ENCODE measurements at places on chromosomes 3 and 15. TPM values are rescaled to one million over a fixed set of nuclear protein-coding genes. Genes with fewer than 3 reads are reported as not detected.

DNA sequence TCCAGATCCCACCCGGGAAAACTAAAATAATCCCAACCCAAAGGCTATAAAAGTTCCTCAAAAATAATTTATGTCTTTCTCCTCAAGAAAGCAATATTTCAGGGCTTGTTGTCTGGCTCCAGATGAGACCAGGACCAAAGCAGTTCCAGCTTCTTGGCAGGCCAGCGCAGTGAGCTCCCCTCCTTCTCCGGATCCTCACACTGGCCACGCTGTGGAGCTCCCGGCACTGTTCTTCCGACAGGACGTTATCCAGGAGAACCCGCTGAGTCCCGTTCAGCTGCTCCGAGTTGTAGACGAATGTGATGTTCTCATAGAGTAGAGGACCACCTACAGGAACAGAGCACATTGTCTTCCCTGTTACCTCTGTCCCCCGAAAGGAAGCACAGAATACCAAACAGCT is 146.3 kb downstream of the P3H2 start:
- no peaks in the 10 kb centered on the region for H3K36me3 ChIP-seq
- no peak overlapping the region for H3K27ac ChIP-seq
- peaks cover 3% of the 10 kb centered on the region for H3K27me3 ChIP-seq
- no peak for DNase-seq
- no peak overlapping the region for H3K4me3 ChIP-seq
- H3K4me1 ChIP-seq = no peaks in the 10 kb centered on the region

- no peaks in the 10 kb centered on the region for H3K4me1 ChIP-seq
- DNase-seq = no peak
- H3K4me3 ChIP-seq = no peak overlapping the region
- no peak overlapping the region for H3K27ac ChIP-seq
- no peaks in the 10 kb centered on the region for H3K27me3 ChIP-seq
Measured at GRCh38 chr3:155158346-155159037, 78.4 kb downstream of the MME start.

- peaks cover 9% of the 10 kb centered on the region for H3K36me3 ChIP-seq
- DNase-seq = no peak
- no peaks in the 10 kb centered on the region for H3K4me1 ChIP-seq
- H3K27me3 ChIP-seq = peaks cover 3% of the 10 kb centered on the region
Measured at GRCh38 chr3:15989419-15989818, 185.1 kb upstream of the GALNT15 start.

- H3K36me3 ChIP-seq = no peaks in the 10 kb centered on the region
- no peaks in the 10 kb centered on the region for H3K4me1 ChIP-seq
- no peak for DNase-seq
- H3K4me3 ChIP-seq = no peak overlapping the region
- peaks cover 17% of the 10 kb centered on the region for H3K27me3 ChIP-seq
Measured at GRCh38 chr3:30042916-30043555, 563.4 kb upstream of the TGFBR2 start.

DNA sequence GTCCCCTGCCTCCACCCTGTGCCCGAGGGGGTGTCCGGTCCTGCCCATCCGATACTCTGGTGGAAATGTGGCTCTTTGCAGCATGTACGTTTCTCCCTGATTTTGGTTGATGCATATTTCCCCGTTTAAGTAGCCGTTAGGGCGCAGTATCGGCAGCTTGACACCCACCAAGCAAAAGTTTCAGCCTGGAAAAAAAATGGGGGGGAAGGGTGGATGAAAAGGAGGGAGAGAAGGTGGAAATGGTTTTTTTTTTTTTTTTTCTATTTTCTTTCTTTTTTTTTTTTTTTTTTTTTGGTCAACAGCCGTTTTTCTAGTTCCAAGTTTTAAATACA is 1.3 kb downstream of the RAP2B start:
- H3K27me3 ChIP-seq = no peaks in the 10 kb centered on the region
- no peak for DNase-seq
- peak overlapping the region; percentile 98 for H3K4me3 ChIP-seq
- H3K4me1 ChIP-seq = peaks cover 47% of the 10 kb centered on the region
- no peaks in the 10 kb centered on the region for H3K36me3 ChIP-seq

DNA sequence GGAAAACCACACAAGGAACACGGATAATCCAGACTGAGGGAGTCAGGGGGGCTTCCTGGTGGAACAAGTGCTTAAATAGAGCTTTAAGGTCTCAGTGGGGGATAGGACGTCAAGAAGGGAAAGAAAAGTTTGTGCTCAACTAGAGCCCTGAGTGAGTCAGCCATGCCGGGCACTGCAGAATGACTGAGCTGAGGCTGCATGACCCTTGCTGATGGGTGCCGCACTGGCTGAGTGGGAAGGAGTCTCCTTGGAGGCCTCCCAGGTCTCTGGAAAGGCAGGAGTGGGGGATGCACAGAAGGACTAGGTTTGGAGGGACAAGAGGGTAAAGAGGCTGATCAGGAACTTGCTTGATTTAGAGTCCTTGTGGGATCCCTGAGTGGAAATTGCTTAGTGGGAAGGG is 150.3 kb downstream of the RPLP1 start:
- no peaks in the 10 kb centered on the region for H3K36me3 ChIP-seq
- H3K27ac ChIP-seq = no peak overlapping the region
- H3K4me1 ChIP-seq = peaks cover 11% of the 10 kb centered on the region

- peaks cover 5% of the 10 kb centered on the region for H3K4me1 ChIP-seq
- no peak for DNase-seq
- no peak overlapping the region for H3K4me3 ChIP-seq
- no peak overlapping the region for H3K27ac ChIP-seq
Measured at GRCh38 chr15:78179286-78179840, 30.2 kb downstream of the IDH3A start.

GRCh38 chr3:140545756-140546155 is 132.1 kb upstream of the TRIM42 start:
- no peaks in the 10 kb centered on the region for H3K4me1 ChIP-seq
- no peaks in the 10 kb centered on the region for H3K36me3 ChIP-seq
- H3K4me3 ChIP-seq = no peak overlapping the region
- H3K27me3 ChIP-seq = peaks cover 3% of the 10 kb centered on the region
- DNase-seq = no peak

- H3K4me3 ChIP-seq = no peak overlapping the region
- peaks cover 28% of the 10 kb centered on the region for H3K4me1 ChIP-seq
- H3K27ac ChIP-seq = no peak overlapping the region
- H3K36me3 ChIP-seq = no peaks in the 10 kb centered on the region
Measured at GRCh38 chr15:91465696-91466095, 365.6 kb downstream of the SV2B start.

DNA sequence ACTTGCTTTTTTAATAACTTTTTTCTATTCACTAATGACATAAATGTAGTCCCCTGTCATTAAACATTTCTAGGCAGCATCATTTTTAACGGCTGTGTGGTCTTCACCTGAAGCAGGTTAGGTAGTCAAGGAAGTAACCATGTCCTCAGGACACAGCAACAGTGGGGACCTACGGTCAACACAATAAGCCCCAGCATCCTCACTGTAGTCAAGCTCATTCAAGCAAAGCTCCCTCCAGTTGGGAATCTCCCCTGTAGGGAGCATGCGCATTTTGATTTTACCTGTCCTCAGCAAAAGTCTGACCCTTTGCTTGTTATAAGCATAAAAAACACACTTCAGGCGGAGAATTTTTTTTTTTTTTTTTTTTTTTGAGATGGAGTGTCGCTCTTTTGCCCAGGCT is 151.4 kb downstream of the SHQ1 start:
- no peak overlapping the region for H3K4me3 ChIP-seq
- no peaks in the 10 kb centered on the region for H3K4me1 ChIP-seq
- no peaks in the 10 kb centered on the region for H3K27me3 ChIP-seq
- H3K27ac ChIP-seq = no peak overlapping the region
- H3K36me3 ChIP-seq = no peaks in the 10 kb centered on the region

GRCh38 chr15:35936284-35936683 is 390.3 kb upstream of the DPH6 start:
- DNase-seq = no peak
- H3K4me3 ChIP-seq = no peak overlapping the region
- no peaks in the 10 kb centered on the region for H3K27me3 ChIP-seq
- no peaks in the 10 kb centered on the region for H3K36me3 ChIP-seq
- no peaks in the 10 kb centered on the region for H3K4me1 ChIP-seq
- no peak overlapping the region for H3K27ac ChIP-seq

GRCh38 chr3:116118475-116119169 is 326.7 kb downstream of the LSAMP start:
- H3K36me3 ChIP-seq = no peaks in the 10 kb centered on the region
- DNase-seq = no peak
- H3K27ac ChIP-seq = no peak overlapping the region
- no peak overlapping the region for H3K4me3 ChIP-seq
- H3K27me3 ChIP-seq = no peaks in the 10 kb centered on the region

DNA sequence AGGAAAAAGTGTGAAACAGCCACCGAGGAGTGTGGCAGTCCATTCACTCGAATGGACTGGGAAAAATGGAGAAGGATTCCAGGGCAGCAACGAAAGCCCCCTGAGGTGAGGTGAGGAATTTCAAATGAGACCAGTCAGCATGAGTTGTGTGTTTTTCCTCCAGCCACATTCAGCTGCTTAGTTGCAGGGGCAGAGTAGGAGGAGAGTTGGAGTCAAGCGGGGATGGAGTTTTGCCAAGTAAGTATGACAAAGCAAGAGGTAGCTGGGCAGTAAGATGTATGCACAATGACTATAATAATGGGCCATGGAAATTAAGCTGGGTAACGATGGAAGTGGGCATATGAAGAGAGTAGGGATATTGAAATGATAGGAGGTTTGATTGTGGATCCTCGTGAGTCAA is 64.4 kb downstream of the CCDC54 start:
- no peaks in the 10 kb centered on the region for H3K36me3 ChIP-seq
- no peak for DNase-seq
- no peak overlapping the region for H3K27ac ChIP-seq
- peaks cover 5% of the 10 kb centered on the region for H3K27me3 ChIP-seq
- H3K4me1 ChIP-seq = no peaks in the 10 kb centered on the region

- H3K36me3 ChIP-seq = no peaks in the 10 kb centered on the region
- H3K4me3 ChIP-seq = no peak overlapping the region
- no peaks in the 10 kb centered on the region for H3K4me1 ChIP-seq
- H3K27me3 ChIP-seq = peaks cover 26% of the 10 kb centered on the region
- no peak overlapping the region for H3K27ac ChIP-seq
Measured at GRCh38 chr15:66767240-66767659, 65.2 kb downstream of the SMAD6 start.

- H3K27me3 ChIP-seq = no peaks in the 10 kb centered on the region
- H3K36me3 ChIP-seq = no peaks in the 10 kb centered on the region
- DNase-seq = no peak
- H3K4me1 ChIP-seq = no peaks in the 10 kb centered on the region
- H3K4me3 ChIP-seq = no peak overlapping the region
- H3K27ac ChIP-seq = no peak overlapping the region
Measured at GRCh38 chr3:29064085-29064484, 216.8 kb upstream of the RBMS3 start.

DNA sequence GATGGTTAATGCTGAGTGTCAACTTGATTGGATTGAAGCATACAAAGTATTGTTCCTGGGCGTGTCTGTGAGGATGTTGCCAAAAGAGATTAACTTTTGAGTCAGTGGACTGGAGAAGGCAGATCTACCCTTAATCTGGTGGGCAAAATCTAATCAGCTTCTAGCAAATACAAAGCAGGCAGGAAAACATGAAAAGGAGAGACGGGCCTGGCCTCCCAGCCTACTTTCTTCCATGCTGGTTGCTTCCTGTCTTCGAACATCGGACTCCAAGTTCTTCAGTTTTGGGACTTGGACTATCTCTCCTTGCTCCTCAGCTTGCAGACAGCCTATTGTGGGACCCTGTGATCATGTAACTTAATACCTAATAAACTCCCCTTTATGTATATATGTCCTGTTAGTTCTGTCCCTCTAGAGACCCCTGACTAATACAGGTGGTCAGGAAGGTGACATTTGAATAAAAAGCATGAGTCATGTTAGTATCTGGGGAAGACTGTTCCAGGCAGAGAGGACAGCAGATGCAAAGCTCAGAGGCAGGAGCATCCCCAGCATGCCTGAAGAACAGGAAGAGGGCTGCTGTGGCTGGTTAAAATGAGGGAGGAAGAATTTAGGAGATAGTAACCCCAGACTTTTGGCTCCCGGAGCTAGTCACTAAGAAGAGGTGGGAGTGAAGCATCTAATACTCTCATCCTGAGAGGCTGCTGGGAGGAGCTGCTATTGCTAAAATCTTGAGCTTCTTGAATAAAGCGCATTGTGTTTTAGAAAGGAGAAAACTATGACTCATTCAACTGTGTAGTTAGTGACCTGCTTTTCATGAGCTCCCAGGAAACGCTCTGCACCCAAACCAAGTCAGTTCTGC is 207.4 kb upstream of the HES1 start:
- no peak overlapping the region for H3K27ac ChIP-seq
- no peaks in the 10 kb centered on the region for H3K36me3 ChIP-seq
- no peak for DNase-seq
- H3K4me3 ChIP-seq = no peak overlapping the region

- no peak overlapping the region for H3K27ac ChIP-seq
- no peak overlapping the region for H3K4me3 ChIP-seq
- no peaks in the 10 kb centered on the region for H3K36me3 ChIP-seq
- peaks cover 2% of the 10 kb centered on the region for H3K27me3 ChIP-seq
- no peaks in the 10 kb centered on the region for H3K4me1 ChIP-seq
Measured at GRCh38 chr3:3209057-3209456, 29.6 kb upstream of the CRBN start.

GRCh38 chr3:143354342-143354741 is 234.8 kb downstream of the CHST2 start:
- no peak overlapping the region for H3K27ac ChIP-seq
- no peak for DNase-seq
- H3K36me3 ChIP-seq = no peaks in the 10 kb centered on the region

DNA sequence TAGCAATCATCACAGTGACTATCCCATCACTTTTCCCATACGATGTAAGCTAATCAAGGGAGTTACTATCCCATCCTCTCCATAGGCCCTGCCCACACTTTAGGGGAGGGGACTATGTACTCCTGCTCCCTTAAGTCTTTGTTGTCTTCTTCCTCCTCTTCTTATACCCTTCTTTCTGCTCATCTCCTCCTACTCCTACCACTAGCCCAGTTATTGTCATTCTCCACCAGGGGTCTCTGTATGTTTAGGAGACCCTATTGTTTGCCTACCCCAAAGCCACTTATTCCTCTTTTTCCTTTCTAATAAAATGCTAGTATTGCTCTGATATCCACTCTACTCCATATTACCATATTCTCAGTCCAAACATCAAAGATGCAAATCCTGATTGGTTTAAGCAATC is 27.8 kb downstream of the STAC start:
- no peak overlapping the region for H3K4me3 ChIP-seq
- H3K27me3 ChIP-seq = no peaks in the 10 kb centered on the region
- no peak for DNase-seq
- no peak overlapping the region for H3K27ac ChIP-seq

- no peaks in the 10 kb centered on the region for H3K27me3 ChIP-seq
- H3K4me1 ChIP-seq = no peaks in the 10 kb centered on the region
- DNase-seq = no peak
Measured at GRCh38 chr3:5580826-5581225, 393.3 kb downstream of the EDEM1 start.

STRIT1 gene
- not detected for total RNA-seq

WNT5A gene
- not detected for total RNA-seq

FAM3D gene
- total RNA-seq = not detected

UBE2E2 gene
- total RNA-seq = 9.6 TPM

BNC1 gene
- total RNA-seq = not detected

IGSF11 gene
- total RNA-seq = 0.33 TPM

OR5K2 gene
- not detected for total RNA-seq

PRSS50 gene
- total RNA-seq = not detected

SI gene
- total RNA-seq = not detected
